ENCODE measurements at places on chromosomes 7 and 10.

DNA sequence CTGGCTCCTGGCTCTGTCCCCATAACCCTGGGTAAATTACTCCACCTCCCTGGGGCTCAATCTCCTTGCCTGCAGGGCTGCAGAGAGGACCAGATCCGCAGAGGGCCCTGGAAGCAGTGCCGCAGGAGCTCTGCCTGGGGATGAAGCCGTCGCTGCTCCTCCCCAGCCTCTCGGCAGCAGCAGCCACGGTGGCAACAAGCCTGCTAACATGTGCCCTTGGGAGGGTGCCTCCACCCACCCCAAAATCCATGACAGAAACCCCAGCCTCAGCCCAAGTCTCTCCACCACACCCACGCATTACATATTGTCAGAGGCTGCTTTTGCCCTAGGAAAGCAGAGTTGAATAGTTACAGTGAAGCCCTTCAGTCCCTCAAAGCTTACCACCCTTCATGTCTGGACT is 486.4 kb upstream of the FOXK1 start:
- DNase-seq, result no peak

- DNase-seq, result no peak
Observed at GRCh38 chr10:131744346-131744745, 156.5 kb upstream of the PPP2R2D start.

- DNase-seq, result no peak
Observed at GRCh38 chr7:132100483-132100882, 475.8 kb downstream of the PLXNA4 start.

DNA sequence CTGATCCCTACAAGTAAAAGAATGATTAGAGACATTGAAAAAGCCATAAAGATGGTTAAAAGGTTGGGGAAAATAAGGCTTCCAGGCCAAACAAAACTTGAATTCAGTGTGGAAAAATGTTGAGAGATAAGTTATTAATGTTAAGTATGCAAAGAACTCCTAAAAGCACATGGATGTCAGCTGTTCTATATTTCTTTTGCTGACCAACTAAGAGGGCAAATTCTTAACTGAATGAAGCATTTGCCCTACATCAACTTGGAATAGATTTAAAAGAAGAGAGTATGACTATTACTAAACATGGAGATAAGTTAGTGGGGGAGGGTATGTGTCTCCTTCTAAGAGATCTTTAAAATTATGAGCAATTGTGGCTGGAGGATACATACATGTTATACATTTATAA is 124.8 kb downstream of the KIAA1217 start:
- no peak for DNase-seq

DNA sequence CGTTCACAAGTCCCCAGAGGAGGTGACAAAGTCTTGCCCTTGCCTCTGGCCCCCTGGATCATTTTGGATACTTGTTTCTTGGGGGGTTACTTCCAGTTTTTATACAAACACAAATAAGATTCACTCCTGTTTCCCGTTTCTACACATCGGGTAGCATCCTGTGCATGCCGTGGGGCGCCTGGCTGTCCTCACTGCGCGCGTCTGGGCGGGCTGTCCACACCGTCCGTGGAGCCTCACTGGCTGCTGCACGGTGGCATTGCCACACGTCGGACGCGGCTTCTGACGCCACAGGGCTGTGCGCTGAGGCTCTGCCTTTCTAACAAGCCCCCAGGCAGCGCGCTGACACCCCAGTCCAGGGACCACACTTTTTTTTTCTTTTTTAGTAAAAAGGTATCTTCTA is 18.4 kb downstream of the BNIP3 start:
- no peak for DNase-seq

- peak; percentile 72 for DNase-seq
Observed at GRCh38 chr7:92448205-92448747, 994 bp downstream of the GATAD1 start.

- no peak for DNase-seq
Observed at GRCh38 chr10:66629996-66630395, 295.8 kb upstream of the LRRTM3 start.

DNA sequence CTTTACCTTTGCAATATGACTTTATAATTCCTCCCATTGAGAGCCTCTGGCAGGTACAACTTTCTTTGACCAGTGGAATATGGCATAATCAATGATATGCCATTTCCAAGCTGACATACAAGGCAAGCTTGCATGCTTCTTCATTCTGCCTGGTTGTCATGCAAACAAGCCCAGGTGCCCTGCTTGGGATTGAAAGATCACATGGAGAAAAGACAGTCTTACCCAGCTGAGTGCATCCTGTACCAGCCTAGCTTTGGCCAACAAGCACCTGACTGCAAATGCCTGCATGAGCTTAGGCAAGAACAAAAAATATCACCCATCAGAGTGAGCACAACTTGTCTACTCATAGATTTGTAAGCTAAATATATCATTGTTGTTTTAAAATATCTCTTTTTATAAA is 82.9 kb upstream of the KCND2 start:
- DNase-seq, result no peak

- DNase-seq, result no peak
Observed at GRCh38 chr7:13041368-13041988, 354.0 kb downstream of the ARL4A start.

GRCh38 chr7:81484261-81484660 is 285.6 kb downstream of the HGF start:
- no peak for DNase-seq

- no peak for DNase-seq
Observed at GRCh38 chr10:106440767-106441166, 723.7 kb downstream of the SORCS1 start.

- DNase-seq, result no peak
Observed at GRCh38 chr10:51366044-51366443, 291.8 kb downstream of the PRKG1 start.

GRCh38 chr10:31404640-31405039 is 85.6 kb downstream of the ZEB1 start:
- DNase-seq, result no peak

DNA sequence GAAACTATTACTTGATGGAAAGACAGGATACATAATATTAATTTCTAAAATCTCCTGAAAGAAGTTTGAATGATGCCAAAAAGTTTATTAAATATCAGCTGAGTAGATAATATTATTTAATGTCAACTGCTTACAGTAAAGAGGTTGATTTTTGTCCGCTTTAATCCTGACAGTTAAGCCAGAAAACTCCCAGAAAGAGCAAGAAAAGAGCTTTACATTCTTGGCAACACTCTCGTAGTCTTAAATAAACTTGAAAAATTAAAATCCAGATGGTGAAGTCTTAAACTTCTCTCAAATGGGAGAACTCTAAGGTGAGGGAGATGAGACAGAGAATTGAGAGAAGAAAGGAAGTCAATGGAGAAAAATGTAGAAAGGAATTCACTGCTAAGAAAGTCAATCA is 199.3 kb upstream of the PLXDC2 start:
- no peak for DNase-seq

DNA sequence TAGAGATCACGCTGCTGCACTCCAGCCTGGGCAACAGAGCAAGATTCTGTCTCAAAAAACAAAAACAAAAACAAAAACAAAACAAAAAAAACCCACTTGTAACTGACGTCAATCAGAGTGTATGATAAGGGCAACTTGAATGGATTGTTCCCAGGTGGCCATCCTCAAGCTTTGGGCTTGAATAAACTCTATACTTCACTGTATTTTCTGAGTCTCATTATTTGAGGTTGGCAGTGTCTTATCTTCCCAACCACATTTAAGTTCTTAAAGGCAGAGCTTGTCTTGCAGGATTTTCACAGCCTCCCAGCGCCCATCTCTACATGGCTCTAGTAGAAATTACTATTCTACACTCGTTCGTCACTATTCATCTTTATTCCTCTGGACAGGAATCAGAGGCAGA is 5.1 kb upstream of the OAT start:
- no peak for DNase-seq

DNA sequence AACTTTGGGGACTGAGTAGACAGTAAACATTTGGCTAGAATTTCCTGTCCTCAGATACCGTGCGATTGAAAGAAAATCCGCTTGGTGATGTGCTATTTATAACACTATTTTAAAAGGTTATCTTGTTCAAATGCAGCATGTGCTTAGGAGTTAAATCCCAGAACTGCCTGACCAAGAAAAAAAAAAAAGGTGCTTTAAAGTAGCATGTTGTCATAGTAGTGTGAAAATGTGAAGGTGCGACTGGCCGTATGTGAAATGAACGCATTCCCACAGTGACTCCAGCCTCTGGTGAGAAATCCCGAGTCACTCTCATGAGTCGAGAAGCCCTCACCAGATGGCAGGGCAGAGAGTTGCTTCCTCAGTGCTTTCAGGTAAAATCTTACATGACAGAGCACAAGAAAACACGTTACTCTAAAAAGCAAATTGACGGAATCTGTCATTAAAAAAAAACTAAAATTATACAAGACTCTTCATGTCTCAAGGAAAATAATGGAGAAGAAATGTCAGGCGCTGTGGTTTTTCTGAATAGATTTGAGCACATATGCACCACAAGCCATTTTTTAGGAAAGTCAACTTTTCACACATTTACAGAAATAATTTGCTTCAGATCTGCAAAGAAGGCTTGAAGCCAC is 18.4 kb upstream of the KLF6 start:
- DNase-seq, result peak; percentile 50

- DNase-seq, result no peak
Observed at GRCh38 chr7:139572704-139573385, 49.4 kb downstream of the CLEC2L start.

GRCh38 chr7:78783179-78783962 is 670.1 kb downstream of the MAGI2 start:
- DNase-seq, result no peak

GRCh38 chr7:25885057-25885576 is 266.9 kb upstream of the NFE2L3 start:
- DNase-seq, result no peak

GRCh38 chr7:25662841-25663800 is 434.8 kb upstream of the NPVF start:
- no peak for DNase-seq

DNA sequence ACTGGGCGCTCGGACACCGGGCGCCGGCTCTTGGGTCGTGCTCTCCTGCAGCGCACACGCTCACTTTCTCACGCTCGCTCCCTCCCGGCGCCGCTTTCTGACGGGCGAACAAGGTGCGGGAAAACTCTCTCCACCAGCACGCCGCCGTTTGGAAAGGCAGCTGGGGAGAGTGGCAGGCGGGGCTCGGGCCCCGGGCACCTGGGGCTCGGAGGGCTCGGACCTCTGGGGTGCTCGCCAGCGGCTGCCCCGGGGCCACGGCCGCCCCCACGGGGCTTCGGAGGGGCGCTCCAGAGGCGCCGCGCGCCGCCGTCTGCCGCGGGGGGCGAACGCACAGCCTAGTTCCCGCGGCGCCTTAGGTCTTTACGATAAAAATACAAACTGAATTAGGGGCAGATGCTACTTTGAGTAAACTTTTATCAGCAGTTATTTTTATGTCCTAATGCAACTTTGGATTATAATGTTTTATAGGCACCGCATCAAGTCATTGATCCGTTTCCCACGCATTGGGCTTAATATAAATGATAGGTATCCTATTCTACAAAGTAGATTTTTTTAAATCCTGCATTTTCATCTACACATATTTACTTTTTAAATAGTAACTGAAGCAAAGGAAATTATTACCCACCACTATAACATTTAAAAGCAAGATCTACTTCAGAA is 535 bp upstream of the EPC1 start:
- DNase-seq, result no peak

GRCh38 chr10:60807499-60807898 is 29.2 kb downstream of the CDK1 start:
- DNase-seq, result no peak

DNA sequence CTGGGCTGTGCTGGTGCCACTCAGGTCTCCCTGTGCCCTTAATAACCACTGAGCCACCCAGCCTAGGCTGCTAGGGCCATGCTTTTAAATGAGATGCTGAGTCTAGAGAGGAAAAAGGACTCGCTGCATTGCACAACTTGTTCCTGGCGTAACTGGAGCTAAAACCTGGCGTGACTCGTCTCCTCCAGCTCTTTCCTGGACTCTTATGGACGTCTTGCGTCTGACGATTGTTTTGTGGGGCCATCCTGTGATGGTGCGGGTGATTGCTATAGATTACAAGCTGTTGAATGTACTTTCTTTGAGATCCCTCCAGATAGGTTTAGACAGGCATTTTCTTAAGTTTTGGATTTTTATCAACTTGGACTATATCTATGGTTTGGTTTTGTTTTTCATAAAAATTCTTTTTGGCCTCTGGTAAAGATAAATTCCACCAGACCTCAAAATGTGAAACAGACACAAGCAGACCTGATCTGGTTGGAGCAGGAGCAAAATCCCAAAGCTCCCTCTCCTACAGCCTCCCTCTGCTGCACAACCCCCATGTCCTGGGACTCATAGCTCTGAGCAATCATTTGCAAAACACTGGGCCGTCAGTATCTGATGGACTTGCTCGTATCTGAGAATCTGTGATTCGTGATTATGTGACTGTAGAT is 230.3 kb downstream of the ARHGAP12 start:
- no peak for DNase-seq

GRCh38 chr7:50227726-50228125 is 76.8 kb upstream of the IKZF1 start:
- no peak for DNase-seq

DNA sequence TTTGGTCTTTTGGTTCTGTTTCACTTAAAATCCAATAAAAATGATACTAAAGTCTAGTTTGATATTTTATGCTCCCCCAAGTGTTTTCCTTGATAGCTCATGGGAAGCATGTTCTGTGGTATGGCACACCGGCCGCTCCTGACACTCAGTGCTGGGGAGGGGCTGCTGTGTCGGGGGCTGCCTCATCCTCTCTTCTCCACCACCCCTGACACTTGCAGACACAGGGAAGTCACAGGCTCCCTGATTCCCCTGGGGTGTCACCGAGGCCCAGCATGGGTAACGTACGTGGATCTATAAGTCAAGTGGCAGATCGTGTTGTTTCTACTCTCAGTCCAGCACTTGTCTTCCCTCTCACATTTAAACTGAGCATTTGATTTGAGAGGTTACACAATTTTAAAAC is 508.6 kb downstream of the TNS3 start:
- DNase-seq, result no peak

DNA sequence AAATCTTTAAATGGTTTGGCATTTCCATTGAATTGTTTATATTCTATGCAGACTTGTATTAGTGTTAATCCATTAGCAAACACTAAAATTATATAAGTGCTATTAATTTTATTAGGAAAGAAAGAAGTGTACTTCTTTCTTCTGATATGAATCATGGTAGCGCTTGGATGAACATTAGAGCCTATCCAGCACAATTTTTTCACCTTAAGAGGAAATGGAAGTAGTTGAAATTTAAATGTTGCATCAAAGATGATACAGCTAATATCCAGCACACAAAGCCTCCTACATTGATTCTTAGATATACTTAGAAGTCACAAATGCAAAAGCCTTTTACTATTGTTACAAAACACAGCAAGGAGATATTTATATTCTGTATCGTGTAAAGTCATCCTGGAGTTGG is 174.5 kb downstream of the AHR start:
- no peak for DNase-seq

DNA sequence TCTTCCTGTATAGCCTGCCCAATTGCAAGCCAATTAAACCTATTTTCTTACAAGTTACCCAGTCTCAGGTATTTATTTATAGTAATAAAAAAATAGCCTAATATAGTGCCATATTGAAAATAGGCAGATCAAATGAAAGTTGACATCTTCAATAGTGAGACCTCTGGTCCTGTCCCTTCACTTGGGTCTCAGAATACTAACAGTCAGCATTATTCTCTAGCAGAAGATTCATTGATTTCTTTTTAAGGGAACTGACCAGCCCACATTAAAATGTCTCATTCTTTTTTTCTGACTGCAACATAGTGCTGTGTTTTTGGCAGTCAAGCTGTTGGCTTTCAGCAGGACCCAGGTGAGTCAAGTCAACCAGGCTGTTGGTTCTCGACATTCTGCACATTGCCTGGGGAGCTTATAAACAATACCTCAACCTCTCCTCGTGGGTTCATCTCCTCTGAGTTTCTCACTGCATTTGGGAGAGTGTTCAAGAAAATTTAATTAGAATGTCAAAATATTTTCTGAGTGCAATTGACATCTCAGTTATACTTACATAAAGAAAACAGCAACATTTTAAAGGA is 109.8 kb downstream of the MKX start:
- DNase-seq, result no peak
